ENCODE measurements at places on chromosomes 3 and 15. TPM values are rescaled to one million over a fixed set of nuclear protein-coding genes. Genes with fewer than 3 reads are reported as not detected.

ITPKA gene
- 16.8 TPM for total RNA-seq

CACNA1D gene
- not detected for total RNA-seq

KNG1 gene
- not detected for total RNA-seq

ZNF620 gene
- 2.5 TPM for total RNA-seq

PLA2G4E gene
- not detected for total RNA-seq

TMCO5A gene
- not detected for total RNA-seq

SPRED1 gene
- 39.7 TPM for total RNA-seq

CFAP92 gene
- total RNA-seq, result not detected

RBP2 gene
- total RNA-seq, result not detected

RHOV gene
- total RNA-seq, result 39.5 TPM

GABRR3 gene
- not detected for total RNA-seq

NRROS gene
- total RNA-seq, result 0.29 TPM

ARPIN gene
- 8.0 TPM for total RNA-seq

C3orf85 gene
- not detected for total RNA-seq

DPPA4 gene
- total RNA-seq, result not detected

SUCNR1 gene
- total RNA-seq, result not detected

NTRK3 gene
- not detected for total RNA-seq

EPHB3 gene
- total RNA-seq, result 23.1 TPM

LRRN1 gene
- not detected for total RNA-seq

PTPN23 gene
- 22.3 TPM for total RNA-seq

PCLAF gene
- 34.7 TPM for total RNA-seq

CPN2 gene
- not detected for total RNA-seq

FBXW12 gene
- not detected for total RNA-seq
